ENCODE measurements at places on chromosomes 12 and 14.

DNA sequence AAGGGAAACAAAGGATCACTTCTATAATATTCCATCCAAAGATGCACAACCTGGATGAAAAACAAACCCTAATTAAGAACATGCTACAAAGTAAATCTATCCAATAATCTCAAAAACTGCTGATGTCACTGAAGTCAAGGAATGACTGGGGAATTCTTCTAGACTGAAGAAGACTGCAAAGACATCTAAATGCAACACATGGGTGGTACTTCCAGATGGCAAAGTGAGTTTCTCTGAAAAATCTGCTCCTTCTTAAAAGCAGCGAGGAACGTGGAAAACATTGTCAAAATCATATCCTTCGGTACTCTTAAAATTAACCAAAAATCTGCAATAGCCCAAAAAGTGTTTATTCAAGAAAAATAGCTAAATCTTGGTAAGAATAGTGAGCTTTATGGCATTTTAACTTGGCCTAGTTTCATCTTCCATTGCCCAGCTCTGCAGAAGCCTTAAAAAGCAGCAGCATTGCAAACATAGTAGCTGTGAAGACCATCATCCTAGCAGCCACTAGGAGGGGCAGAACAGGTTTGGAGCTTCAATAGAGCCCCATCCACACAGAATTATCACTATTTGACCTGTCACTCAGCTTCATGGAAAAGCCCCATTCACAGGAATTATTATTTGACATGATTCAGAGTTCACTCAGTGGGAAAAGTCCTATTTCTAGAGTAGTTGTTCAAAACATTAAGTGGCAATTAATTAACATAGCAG, 7.4 kb downstream of the CLEC14A start:
- no peak for DNase-seq

DNA sequence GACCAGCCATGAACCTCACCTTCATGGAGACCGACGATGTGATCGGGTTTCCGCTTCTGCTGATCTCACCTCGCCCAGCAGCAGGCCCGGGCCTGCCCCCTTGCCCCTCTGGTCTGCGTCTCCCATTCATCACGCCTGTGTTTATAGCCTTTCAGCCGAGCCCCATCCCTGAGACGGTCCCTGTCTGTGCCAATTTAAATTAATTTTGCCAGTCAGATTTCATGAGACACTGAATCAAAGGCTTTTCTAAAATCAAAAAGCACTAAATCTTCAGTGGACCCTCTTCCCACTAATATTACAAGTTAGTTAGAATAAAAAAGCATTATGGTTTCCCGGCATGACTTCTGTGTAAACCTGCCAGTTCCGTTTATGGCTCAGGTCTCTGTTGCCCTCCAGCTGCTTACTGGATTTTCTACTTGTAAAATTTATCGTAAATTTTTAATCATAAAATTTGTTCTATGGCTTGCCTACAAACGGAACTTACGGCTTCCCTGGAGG, 155.9 kb downstream of the ESRRB start:
- DNase-seq, result no peak

DNA sequence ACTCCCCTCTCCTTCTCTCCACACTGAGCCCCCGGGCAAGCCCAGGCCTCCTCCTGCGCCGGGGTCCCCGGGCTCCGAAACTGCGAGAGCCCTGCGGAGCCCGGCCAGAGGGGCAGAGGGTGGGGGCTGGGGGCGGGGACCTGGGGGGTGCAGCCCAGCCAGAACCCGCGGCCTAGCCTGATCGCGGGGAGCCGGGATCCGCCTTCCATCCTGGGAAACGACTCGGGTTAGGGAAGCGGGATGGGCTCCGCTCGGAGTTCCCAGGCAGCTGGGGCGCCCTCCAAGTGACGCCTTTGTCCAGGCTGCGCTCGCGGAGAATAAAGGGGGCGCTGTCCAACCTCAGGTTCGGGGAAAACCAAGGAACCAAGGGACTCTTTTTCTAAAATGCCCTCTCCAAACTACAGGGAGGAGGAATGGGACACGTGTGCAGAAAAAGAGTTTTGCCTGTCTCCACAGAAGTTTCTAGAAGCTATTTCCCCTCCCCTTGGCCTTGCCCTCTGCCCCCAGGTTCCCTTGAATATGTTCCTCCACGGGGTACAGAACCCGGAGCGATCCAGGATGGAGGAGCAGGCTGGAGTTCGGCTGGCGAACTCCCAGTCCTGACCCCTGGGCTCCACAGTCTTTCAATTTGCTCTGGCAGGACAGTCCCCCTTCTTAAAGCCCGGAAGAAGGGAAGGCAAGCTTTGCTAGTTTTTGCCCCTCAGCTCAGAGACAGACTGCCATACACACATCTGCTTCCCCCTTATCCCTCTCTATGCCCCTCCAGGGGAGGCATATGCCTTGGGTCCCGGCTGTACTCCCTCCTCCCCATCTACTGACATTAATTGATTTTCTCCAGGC, 13.9 kb downstream of the NKX2-1 start:
- no peak for DNase-seq

GRCh38 chr12:53870117-53870516, 68.5 kb upstream of the HOXC13 start:
- DNase-seq, result no peak

- DNase-seq, result no peak
Observed at GRCh38 chr14:65100922-65101541, 1.3 kb downstream of the MAX start.

DNA sequence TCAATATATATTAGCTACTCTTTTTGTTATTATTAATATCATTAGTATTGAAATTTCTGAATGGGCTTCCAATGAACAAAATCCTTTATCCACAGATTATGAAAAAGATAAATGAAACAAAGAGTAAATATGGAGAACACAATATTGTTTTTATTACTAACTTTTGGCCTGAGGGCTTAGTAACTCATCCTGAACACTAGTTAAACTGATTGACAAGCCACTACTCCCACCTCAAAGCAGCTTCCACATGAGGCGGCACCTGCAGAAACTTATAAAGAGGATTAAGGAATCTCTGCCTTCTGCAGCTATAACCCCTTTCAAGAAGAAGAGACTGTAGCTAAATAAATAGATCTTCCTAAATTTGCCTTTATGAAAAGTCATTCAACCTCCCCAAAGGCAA, 187.6 kb upstream of the ALG10 start:
- no peak for DNase-seq

- DNase-seq, result no peak
Observed at GRCh38 chr14:58066115-58066514, 85.9 kb downstream of the ARMH4 start.

DNA sequence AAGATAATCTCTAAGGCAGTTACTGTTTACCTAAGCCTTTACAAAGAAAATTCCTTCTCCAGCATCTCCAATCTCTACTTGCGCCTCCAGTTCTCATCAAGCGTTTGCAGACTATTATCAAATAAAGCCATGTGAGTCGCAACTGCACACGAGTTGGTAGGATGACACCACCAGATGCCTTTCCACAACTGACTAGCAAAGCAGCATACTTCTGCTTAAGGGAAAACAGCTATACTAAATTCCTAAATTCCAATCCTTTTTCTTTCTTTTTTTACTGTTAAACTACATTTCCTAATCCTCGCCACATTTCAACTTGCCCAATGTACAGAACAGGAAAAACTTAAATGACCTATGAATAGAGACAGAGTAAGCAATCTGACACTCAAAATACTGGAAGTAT, 166.7 kb downstream of the ITPR2 start:
- DNase-seq, result no peak

- no peak for DNase-seq
Observed at GRCh38 chr14:69351911-69352310, 46.2 kb downstream of the ERH start.

GRCh38 chr12:118404876-118405521, 28.6 kb downstream of the SUDS3 start:
- DNase-seq, result peak; percentile 16

- no peak for DNase-seq
Observed at GRCh38 chr14:86404989-86405649, 875.2 kb downstream of the FLRT2 start.

DNA sequence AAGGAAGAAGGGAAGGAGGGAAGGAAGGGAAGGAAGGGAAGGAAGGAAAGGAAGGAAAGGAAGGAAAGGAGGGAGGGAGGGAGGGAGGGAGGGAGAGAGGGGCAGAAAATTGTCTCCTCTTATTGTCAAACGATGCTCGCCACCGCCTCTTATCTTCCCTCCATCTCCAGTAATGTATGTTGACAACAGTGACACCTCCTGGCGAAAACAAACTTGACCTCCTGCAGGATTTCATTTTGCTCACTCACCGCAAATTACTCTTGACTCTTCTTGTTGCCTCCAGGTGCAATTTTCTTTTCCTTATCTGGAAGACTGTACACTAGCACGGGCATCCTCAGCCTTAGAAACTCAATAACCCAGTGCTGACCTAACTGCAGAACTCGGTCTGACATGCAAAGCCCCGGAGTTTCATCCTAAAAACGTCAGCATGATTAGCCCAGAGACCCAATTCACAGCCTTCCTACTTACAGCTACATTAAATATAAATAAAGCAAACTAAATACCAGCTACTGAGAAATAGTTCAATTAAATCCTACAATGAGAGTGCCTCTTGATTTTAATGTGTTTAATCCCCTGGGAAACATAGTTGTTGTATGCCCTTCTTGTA, 512.4 kb upstream of the TMPO start:
- DNase-seq, result no peak

- DNase-seq, result no peak
Observed at GRCh38 chr12:65672441-65672840, 151.8 kb upstream of the HMGA2 start.

DNA sequence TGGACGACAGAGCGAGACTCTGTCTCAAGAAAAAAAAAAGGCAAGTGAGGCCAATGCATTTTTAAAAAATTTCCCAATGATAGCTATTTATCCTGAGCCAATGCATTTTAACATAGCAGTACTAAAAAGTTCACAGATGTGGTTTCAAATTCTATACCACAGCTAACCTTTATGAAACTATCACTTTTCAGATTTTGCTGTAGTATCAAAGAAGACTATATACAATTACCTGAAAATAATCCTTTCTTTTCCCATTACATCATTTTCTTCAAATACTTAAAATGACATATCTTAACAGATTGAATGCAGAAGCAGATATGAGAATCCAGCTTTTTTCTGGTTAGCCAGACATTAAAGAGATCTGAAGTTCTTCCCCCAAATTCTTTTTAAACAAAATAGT, 13.2 kb downstream of the ATF7 start:
- DNase-seq, result no peak

DNA sequence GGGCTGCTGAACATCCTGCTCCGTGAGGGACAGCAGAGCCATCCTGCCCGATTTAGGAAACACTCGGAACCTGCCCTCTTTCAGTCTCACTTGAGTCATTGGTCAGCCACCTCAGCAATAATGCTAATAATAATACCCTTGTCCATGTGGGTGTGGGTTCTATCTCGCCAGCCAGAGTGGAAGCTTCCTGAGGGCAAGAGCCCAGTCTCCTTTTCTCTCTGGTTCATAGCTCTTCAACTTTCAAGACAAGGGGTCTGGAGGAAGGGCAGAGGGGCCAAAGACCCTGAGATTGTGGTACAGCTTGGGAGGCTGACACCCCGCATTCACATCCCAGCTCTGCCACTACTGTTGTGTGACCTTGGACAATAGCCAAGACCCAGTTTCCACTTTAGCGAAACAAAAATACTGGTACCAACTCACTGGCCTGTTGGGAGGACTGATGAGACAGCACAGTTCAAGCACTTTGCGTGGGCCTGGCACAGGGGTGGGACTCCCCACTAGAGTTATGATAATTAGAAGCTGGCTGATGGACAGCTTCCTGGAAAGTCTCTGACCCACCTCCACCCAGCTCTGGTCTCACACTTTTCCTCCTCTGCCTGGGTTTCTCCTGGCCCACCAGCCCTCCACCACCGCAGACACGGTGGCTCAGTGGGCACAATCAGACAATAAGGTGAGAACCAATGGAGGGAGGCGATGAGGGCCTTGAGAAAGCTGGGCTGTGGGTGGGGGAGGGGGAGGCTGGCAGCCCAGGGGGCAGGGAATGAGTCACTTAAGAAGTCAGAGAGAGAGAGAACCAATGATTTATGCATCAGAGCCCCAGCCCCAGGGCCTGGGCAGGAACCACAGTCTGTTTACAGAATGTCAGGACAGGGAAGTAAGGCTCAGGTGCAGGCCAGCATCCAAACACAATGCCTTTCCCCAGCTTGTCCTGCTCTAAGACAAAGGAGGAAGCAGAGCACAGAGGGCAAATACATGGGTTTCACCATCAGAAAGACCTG, 9.6 kb downstream of the FAIM2 start:
- DNase-seq, result no peak

GRCh38 chr12:12714276-12715021, 2.7 kb upstream of the CDKN1B start:
- no peak for DNase-seq

DNA sequence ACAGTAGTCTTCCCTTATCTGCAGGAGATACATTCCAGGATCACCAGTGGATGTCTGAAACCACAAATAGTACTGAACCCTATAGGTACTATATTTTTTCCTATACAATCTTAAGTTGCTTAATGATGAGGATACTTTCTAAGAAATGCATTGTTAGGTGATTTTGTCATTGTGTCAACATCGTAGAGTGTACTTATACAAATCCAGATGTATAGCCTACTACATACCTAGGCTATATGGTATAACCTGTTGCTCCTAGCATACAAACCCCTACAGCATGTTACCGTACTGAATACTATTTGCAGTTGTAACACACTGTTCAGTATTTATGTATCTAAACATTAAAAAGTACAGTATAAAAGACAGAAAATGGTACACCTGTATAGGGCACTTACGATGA, 165.9 kb downstream of the SLC35F4 start:
- no peak for DNase-seq

DNA sequence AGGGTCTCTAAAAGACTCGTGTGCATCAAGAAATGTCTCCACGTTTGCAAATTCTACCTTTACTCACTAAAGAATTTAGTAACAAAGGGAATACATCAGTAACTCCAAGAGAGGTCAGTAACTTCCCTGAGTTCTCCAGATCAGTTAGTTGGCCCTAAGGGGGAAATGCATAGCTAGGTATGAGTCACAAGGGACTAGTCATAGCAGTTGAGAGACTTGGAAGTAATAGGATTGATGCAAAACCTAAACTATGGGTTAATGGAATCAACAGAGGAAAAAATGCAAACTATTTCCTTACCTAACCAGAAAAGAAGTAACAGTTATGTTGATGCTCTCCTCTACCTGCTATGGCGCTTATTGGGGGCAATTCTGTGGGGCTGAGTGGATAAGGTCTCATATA, 148.8 kb upstream of the GARIN6 start:
- DNase-seq, result no peak

DNA sequence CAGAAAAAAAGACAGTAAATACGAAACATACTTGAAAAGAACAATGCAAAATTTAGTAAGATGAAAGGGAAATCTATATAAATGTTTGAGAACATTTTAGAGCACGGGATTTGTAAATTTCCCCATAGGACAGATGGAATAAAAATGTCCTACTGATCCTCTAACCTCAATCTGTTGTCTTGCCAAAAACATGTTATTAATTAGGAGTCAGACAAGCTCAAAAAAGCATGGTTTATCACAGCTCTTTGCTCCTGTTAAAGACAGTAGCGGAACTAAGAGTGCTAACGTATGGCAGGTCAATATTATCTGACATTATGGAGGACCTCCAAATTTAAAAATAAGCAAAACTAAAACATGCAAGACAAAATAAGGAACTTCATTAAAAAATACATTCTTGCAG, 12.9 kb downstream of the GMFB start:
- no peak for DNase-seq

- no peak for DNase-seq
Observed at GRCh38 chr14:29804481-29805266, 123.0 kb downstream of the PRKD1 start.

- DNase-seq, result no peak
Observed at GRCh38 chr12:100356644-100357223, at the start of gene SLC17A8. Gene SLC17A8 (plus strand): TSS chr12:100357074. CDS start chr12:100357392, 318 bp downstream.
